Bone marrow (tissue), 2 donors: ENCODE measurements at places on chromosomes 1 and 21.

DNA sequence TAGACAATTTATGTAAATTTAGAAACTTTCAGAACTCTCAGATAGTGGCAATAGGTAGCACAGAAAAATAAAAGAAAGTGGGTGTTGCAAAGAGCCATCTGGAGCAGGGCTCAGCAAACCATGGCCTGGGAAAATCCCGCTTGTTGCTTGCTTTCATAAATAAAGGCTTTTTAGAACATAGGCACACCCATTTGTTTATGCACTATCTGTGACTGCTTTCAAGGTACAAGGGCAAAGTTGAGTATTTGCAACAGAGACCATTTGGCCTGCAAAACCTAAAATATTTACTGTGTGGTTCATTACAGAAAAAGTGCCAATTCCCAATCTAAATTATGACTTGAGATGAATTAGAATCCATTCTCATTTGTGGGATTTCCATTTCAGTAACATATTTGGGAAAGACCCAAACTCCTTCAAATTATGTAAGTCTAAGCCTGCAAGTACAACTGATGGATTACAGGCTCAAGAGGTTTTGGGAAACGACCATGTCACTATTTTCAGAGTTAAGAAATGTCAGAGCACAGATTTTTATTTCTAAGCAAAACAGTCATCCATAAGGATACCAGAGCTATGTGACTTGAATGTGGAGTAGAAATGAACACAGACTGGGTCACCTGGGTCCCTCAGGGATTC is 43.5 kb upstream of the DPT start:
- no peak for DNase-seq

DNA sequence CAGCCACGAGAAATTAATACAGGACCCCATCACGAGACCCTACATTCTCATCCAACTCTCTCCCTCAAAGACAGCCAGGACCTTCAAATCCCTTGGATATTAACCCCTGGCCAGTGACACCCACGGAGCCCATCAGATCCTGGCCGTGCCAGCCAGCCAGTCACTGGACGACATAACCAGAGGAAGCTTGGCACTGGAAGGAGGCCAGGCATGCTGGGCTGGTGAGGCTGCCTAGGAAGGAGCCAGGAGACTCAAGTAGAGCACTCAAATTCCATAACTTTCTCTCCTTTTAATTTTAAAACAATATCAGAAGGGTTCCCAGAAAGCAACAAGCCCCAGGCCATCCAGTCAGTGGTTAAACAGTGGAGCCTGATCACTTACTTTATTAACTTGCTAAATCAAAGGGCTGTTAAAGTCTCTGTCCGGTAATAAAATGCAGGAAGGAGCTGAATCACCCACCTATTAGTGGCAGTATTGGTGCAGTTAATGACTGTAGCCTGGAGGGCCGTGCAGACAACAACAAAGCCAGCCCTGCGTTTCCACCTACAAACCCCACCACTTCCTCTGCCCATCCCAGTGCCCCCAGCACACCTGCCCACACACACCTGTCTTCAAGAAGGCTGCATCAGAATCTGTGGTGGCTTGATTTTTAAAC is 78.0 kb downstream of the HIVEP3 start:
- no peak for DNase-seq

DNA sequence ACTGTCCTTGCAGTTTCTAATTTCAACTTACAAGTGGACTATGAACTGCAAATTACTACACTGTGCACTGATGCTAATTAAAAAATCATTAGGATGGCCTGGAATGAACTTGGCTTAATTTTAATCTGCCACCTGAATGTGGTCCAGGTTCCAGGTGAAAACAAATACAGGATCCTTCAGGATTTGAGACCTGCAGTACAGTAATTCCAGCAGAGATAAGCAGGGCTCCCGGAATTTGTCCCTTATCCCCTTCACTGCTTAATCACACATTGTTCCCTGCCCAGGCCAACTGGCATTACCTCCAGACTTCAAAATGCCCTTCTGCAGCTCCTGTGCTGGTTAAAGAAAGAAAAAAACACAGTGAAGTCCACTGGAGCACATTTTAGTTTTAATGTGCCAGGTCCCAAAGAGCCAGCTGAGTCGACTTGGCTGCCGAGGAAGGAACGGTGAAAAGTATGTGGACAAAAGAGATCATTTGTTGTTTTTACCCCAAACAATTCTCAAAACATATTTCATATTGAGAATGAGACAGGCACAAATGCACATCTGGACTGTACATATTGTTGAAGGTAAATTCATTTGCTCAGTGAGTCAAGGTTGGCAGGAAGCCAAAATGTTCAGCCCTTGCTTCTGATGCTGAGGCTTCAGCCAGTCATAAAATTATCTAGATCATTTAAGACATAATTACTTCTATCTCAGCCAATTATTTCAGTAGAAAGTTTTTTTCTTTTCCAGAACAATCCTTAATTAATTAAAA is 28.3 kb downstream of the DEGS1 start:
- DNase-seq, result no peak

- DNase-seq, result no peak
Observed at GRCh38 chr1:239761509-239761908, 330.2 kb upstream of the FMN2 start.

GRCh38 chr1:201404722-201405483 is 5.8 kb upstream of the LAD1 start:
- DNase-seq, result no peak

GRCh38 chr1:98406352-98407088 is 255.0 kb upstream of the SNX7 start:
- DNase-seq, result no peak

DNA sequence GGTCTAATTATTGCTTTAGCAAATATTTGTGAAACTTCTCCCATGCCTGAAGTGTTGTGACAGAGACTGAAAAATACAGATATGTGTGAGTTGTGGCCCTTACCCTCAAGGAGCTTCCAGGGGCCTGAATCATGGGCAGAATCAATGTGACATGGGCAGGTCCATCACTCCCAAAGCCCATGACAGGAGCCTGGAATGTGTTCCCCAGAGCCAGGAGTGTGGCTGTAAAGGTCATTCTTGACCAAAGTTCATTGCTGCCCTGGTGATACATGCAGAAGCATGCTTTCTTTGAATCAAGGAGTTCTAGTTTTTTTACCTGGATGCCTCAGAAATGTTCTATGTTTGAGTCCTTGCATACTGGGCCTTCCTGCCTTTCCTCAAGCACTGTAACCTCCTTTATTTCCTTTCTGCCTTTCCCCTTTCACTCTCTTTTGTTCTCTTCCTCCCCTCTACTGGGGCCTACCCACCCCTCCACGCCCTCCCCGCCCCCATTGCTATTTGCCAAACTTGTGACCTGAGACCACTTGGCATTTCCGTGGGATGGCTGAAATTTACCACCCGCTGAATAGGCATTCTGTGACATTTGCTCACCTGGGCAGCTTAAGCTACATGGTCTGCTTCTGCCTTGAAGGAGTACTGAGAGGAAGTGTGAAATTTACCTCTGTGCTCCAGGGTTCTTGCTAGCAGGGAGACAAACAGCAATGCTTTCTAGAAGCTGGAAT is 19.7 kb downstream of the PBX1 start:
- no peak for DNase-seq

DNA sequence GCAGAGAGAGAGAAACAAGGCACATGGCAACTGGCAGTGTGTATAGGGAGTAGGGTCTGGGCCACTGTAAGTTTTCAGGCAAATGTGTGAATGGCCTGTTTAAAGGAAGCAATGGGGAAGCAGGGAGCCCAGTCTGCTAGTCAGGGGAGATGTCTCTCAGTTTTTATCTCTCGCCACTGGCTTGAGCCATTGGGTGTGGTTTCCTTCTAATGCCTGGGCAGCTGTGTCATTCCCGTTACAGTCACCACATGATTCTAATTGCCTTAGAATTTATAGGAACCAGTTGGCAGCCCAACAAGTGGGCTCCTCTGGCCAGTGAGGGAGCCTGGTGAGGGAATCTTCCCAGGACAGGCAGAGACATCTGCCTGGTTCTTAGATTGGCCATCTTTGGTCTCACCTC is 182.4 kb downstream of the DISC1 start:
- peak; percentile 6 for DNase-seq

GRCh38 chr1:35448344-35448801 is 108.8 kb downstream of the KIAA0319L start:
- no peak for DNase-seq

DNA sequence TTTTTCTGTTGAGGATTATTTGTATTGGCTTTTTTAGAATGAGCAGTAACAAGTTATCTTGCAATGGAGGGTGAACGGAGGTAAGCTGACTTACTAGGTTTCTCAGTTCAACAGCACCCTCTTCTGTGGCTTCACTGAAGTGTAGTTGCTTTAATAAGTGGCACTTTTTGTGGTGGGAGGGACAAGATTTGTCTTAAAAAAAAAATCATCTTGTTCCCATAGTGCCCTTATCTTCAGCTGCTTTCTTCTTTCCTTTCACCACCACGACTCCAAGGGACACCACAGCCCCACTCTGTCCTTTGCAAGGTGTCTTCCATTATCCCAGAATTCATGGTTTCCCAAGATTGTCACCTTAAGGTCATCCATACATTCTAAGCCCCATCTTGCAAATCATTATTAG is 92.9 kb downstream of the PIGK start:
- DNase-seq, result no peak

DNA sequence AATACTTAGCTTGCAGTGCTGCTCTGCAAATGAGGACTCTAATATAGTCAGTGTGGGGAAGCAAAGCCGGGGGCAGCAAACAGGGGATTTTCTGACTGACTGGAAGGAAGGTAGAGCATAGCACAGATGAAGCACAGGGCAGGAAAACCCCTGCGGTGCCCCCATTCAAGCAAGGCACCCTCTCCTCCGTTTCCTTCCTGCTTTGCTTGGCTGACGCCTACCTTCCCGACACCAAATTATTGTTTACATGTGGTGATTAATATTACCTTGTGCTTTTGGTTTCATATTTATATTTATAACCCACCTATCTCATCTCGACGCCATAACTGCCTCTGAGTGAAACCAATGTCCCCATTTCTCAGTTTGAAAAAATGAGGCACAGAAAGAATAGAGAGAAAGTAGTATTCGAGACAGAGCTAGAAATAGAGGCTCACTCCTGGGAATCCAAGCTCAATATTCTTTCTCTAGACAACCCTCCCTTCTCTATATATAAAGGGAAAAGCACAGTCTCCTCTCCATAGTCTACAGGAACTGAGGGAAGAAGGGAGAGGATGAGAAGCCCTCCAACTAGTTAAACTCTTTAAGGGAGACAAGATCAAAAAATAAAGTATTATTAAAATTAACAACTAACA is 41.3 kb downstream of the PIK3C2B start:
- DNase-seq, result no peak

- DNase-seq, result no peak
Observed at GRCh38 chr1:57195436-57195941, 228.4 kb downstream of the DAB1 start.

DNA sequence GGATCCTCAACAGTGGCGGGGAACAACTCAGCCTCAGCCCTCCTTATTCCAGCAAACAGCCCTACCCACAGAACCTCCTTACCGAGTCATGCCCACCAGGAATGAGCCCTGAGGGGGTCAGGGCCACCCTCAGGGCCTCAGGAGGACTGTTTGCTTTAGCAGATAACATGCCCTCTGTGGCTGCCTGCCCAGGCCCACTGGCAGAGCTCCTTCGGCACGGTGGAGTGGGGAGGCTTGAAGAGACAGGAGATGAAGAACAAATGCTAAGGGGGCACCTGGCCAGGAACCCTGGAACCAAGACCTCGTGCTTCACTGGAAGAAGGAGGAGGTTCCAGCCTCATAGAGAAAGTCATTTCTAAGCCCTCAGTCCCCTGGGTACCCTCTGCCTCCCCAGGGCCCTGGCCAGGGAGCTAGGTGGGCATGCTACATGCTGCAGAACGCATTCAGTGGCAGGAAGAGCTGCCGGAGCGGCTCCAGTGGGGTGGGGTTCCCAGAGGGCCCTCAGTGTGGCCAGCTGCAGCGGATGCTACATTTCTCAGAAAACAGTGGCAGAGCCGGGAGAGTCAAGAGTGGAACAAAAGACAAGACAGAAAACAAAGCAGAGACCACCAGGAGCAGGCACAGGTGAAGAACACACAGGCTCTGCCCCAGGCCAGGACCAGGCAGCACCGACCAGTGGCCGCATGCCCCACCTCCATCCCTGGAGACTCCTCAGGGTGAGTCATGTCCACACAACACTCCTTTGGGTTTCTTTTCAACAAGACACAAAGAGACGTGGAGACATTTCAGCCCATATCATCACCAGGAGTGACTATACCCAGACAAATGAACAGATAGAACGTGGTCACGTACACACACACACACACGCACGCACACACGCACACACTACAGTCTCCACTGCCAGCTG is 39.8 kb downstream of the RIMS3 start:
- DNase-seq, result no peak

- no peak for DNase-seq
Observed at GRCh38 chr1:234324821-234325220, 48.4 kb upstream of the COA6 start.

DNA sequence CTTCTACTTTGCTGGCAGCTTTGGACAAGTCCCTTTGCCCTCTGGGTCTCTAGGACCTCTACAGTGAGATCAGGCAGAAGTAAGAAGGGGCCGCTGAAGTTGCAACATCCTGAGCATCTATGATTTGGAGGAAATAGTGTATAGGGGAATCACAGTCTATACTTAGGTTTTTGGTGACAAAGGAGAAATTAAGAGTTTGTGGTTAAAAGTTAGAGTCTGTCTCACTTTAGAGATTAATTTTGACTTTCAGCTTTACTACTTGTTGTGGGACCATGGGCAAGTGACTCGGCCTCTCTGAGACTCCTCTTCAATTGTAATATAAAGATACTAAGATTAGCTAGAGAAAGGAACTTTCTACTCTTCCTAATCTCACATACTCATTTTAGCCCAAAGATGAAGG is 33.1 kb upstream of the LMX1A start:
- DNase-seq, result no peak

GRCh38 chr1:45263132-45263531 is 56.7 kb upstream of the ZSWIM5 start:
- no peak for DNase-seq

GRCh38 chr1:206949641-206950040 is 3.4 kb upstream of the PIGR start:
- no peak for DNase-seq

DNA sequence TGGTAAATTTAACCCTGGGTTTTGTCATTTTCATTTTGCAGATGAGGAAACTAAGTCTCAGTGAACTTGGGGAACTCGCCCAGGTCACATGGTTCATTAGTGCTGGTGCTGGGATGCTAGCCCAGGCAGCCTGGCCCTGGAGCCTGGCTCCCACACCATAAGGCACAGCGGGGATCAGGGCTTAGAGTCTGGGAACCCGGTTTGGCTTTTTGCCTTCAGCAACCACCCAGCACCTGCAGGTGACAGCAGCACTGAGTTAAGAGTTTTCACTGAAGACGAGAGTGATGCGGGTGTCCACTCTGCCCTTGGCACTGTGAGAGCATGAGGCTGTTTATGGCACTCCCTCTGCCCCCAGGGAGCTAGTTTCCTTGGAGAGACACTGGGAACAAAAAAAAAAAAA is 18.4 kb upstream of the CD101 start:
- DNase-seq, result no peak

GRCh38 chr1:211789641-211790464 is 40.7 kb downstream of the LPGAT1 start:
- no peak for DNase-seq

- no peak for DNase-seq
Observed at GRCh38 chr1:182662121-182662890, 22.1 kb downstream of the RGS8 start.

- no peak for DNase-seq
Observed at GRCh38 chr1:226308166-226308722, 720 bp downstream of the LIN9 start.
